ENCODE measurements at places on chromosomes 11 and 22.

DNA sequence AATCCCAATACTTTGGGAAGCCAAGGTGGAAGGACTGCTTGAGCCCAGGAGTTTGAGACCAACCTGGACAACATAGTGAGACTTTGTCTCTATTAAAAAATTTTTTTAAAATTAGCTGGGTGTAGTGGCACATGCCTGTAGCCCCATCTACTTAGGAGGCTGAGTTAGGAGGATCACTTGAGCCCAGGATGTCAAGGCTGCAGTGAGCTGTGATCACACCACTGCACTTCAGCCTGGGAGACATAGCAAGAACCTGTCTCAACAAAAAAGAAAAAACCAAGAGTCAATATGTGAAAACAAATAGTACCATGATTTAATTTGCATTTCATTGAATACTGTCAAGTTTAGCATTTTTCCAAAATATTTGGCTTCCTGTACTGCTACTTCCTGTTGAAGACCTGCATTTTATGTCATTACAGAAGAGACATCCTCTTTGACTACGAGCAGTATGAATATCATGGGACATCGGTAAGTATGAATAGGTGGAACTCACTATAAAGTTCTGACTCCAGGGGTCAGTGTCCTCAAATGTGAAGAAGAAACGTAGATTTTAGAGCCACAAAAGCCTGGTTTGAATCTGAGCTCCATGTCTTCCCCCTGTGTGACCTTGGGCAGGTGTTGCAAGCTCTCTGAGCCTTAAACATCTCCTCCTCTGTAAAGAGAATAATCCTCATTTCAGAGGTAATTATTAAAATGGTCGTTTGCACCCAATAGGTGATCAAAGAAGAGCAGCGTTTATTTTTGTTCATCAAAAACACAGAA, 16.0 kb downstream of the CDC45 start:
- no peak for DNase-seq

DNA sequence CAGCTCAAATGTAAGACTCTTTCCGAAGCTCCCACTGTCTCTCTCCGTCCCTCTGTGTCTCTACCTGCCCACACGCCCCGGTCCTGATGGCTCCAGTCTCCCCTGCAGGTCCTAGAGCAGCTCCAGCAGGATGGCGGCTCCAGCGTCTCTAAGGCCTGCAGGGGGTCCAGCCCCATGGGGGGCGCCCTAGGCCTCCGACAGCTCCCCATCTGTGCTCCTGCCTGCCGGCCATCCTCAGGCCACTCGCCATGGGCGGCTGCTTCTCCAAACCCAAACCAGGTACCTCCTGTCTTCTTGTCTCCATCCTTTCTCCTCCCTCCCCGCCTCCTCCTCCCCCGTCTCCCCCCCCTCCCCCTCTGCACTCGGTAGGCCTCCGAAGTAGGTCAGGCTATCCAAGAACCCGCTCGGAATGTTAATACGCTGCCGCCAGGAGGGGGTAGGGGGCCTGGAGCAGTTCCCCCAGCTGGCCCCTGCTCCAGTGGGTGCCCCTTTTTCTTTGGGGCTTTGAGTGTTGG, 699 bp downstream of the AIFM3 start:
- no peak for DNase-seq

GRCh38 chr11:16393340-16393739, 37.0 kb upstream of the SOX6 start:
- no peak for DNase-seq

DNA sequence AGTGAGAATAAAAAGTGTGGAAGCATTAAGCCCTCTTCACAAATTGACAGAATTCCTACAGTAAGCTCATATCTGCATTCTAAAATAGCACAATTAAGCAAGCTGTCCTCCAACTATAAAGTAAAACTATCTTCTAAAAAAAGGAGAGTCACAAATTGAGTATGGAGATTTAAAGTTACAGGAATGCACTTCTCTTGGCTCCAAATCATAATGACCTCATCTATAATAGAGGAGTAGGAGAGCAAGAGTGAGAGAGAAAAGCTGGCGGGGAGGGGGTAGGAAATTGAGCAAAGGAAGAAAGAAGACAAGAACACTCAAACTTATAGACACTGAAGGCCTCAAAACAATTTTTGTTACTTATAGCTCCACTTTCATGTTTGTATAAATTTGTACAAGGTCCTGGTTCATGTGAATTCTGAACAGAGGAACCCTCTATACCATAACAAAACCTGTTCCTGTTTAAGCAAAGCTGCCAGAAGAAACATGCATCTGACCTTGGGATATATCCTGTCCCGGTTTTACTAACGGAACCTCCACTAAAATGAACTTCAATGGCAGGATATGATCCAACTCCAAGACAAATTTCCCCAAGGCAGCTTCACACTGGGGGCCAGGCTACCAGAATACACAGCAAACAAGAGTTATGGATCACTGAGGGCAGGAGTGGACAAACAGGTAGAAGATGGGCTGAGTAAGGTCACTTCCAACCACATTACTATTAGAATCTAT, 37.2 kb downstream of the SLC35F2 start:
- DNase-seq: no peak

DNA sequence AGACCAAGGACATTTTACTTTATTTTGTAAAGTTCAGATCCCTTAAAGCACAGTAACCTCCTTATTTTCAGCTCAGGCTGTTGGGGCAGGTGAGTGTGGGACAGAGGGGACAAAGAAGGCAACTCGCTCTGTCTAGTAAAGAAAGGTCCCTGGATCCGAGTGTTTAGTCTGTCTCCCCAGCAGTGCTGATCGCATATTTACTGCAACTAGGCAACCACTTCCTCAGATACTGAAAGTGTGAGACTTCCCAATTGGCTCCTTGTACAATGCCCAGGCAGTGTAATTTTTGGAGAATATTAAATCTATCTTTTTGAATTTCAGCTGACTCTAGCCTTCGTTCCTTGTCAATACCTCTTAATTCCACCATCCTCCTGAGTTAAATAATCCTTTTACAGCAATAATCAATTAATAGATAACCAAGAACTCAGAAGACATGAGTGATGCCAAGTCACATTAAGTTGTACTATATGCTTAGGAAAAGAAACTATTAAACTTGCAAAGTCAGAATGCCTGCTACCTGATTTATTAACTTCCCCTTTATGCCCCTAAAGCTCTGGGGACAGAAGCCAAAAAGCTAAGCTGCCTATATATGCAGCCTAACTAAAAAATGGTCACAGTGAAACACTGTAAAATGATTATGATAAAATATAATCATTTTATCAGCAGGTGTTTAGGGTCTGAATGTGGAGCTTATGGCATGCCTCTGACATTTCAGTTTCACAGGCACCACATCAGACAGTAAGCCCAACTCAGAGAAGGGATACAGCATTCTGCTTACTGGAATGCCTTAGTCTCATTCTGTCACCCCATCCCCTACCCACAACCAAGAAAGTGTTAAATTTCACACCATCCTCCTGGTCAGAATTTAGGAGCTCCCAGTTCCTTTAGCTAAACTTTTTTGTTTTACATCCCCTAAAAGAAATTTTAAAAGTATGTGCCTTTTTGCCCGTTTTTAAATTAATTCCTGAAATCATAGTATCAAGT, 138.7 kb downstream of the TRIM44 start:
- DNase-seq: no peak

Measured in activated CD4-positive, alpha-beta T cell treated with anti-CD3 and anti-CD28 coated beads for 4 hours (primary cell).